ENCODE measurements at places on chromosomes 16 and 17.

- DNase-seq: no peak
Measured at GRCh38 chr16:65119435-65119834, 2.4 kb downstream of the CDH11 start.

- DNase-seq: no peak
Measured at GRCh38 chr16:1291576-1291974, 17.9 kb upstream of the UBE2I start.

GRCh38 chr17:77646046-77646430 lies 312.5 kb upstream of the TNRC6C start:
- DNase-seq: no peak

- no peak for DNase-seq
Measured at GRCh38 chr16:29694384-29695195, 15.6 kb downstream of the QPRT start.

GRCh38 chr17:10285896-10286295 lies 86.9 kb downstream of the MYH13 start:
- no peak for DNase-seq

Measured in GM04504 (cell line).